ENCODE measurements at places on chromosomes 16 and 17.

GRCh38 chr17:60716766-60717165 lies 39.1 kb downstream of the BCAS3 start:
- DNase-seq, result no peak

DNA sequence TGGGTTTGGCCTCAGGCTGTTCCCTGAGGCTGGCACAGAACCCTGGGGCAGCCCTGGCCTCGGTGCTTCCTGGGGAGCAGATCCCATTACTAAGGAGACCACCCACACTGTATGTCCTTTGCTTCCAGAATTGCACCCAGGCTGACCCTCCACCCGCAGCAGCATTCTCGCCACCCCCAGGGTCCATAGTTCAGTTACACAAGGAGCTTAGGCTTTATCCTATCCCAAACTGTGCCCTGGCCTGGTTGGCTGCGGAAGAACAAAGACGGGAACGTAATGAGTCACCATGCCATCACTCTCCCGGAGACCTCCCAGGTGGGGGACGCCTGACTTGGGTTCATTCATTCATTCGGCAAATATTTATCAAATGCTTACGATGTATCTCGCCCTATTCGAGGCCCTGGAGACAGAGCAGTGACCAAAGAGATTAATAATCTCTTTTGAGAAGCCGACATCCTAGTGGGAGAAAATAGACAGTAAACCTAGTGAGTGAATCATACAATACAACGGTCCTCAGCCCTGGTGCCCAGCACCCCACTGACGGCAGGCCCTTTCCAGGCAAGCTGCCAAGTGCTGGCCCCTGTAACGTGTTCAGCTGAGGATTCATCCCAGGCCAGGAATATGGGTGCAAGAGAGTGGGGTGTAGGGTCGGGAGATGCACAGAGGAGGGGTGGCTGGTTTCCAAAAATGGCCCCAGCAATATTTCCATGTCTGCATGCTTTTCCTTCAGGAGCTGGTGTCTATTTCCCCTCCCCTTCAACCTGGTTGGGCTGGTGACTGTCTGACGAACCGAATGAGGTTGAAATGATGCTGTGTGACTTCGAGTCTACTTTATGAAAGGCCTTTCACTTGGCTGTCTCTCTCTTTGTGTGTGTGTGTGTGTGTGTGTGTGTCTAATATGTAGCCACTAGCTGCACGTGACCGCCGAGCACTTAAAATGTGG lies 134.2 kb downstream of the MGAT5B start:
- no peak for DNase-seq

DNA sequence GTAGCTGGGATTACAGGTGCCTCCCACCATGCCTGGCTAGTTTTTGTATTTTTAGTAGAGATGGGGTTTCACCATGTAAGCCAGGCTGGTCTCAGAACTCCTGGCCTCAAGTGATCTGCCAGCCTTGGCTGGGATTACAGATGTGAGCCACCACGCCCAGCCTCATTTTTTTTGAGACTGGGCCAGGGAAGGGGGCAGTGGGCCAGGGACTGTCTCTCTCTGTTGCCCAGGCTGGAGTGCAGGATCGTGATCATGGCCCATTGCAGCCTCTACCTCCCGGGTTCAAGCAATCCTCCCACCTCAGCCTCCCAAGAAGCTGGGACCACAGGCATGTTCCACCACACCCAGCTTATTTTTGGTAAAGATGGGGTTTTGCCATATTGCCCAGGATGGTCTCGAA lies 16.0 kb downstream of the RSL1D1 start:
- DNase-seq, result no peak

- no peak for DNase-seq
These were observed 172.4 kb downstream of the ABCA8 start for GRCh38 chr17:68782789-68783188.

GRCh38 chr16:89166696-89167424 lies 4.7 kb upstream of the CDH15 start:
- DNase-seq, result peak; percentile 40

DNA sequence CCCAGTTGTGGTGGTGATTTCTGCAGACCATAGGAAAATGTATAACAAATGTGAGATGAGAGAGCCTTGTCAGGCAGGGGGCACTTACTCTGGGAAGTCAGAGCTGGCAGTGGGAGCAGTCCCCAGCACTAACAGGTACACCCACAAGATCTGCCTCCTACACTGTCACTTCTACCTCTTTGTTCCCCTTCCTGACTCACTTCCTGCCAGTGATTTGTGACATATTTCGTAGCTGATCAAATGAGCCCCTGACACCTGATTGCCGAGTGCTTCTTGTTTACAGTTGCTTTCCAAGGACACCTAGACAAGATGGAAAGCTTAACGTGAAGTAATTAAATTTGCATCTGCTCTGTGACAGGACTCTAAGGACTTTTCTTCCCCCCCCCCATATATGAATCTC lies 40.5 kb downstream of the FTO start:
- peak; percentile 24 for DNase-seq

GRCh38 chr17:59494757-59495368 lies 70.5 kb upstream of the DHX40 start:
- no peak for DNase-seq

GRCh38 chr16:4323071-4323844 lies 7.4 kb downstream of the GLIS2 start:
- DNase-seq, result no peak

DNA sequence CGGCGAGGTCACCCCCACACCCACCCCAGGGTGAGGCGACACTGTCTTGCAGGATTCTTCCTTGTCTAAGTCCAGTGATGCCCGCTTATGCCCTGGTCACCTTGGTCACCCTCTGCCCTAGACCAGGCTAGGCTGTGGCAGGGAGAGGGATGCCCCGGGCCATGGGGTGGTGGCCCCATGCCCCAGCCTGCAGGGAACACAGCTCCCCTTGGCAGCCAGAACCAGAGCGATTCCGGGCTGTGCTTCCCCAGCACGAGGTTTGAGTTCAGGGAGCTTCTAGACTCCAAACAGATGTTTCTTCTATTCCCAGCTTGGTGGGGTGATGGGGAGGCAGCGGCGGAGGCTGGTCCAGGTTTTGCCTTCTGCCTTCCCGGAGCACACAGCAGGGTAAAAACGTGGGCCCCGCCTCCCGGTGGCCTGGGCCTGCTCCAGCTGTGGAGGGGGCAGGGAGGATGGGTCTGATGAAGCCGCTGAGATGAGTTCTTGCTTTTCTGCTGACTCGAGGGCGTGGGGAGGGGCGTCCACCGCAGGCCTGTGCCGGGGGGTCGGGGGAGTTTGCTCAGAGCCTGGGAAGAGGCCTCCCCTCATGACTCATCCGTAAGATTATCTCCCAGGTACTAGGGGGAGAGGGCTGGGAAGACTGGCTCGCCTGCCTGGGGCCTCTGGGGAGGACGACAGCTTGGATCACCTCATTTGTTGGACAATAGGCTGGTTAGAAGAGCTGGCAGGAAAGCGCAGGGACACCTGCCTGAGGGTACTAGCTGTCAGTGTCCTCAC lies 15.4 kb downstream of the SMTNL2 start:
- no peak for DNase-seq

DNA sequence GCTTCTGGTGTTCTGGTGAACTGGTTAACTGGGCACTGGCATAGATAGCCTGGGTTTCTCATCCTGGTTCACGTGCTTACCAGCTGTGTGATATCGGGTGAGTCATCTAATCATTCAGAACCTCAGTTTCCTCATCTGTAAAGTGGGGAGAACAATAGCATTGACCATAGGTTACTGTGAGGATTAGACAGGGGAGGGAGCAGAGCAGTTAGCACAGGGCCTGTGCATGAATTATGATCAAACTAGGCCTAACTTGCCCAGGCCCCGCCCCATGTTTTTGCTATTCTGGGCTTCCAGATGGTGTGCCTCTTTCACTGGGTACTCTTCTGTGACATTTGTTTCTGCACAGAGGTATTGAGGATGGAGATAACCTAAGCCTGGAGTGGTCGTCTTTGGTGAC lies 4.6 kb upstream of the KLHL36 start:
- no peak for DNase-seq

DNA sequence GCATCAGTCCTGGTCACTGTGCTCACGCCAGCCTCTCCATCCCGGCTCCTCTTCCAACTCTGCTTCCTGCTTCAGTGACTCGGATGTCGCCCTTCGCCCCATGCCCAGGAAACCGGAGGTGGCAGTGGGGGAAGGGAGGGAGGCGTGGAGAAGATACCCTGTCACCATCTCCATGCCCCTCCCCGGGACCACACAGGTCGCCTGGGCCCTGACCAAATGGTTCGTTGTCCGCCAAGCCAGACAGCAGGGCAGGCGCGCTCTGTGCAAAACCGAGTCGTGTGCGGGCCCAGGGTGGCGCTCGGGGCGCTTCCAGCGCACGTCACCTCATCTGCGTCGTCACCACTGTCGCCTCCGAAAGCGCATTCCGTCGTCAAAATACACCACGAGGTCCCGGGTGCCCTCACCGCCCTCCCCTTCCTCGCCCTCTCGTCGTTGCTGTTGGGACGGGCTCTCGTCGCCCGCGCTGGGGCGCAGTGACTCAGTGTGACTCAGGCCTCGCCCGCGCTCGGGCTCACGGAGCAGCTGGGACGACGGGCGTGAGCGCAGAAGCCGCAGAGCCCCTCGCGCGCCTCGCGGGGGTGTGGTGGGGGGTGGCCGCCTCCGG lies 39.2 kb downstream of the ZNF778 start:
- DNase-seq, result peak; percentile 62

DNA sequence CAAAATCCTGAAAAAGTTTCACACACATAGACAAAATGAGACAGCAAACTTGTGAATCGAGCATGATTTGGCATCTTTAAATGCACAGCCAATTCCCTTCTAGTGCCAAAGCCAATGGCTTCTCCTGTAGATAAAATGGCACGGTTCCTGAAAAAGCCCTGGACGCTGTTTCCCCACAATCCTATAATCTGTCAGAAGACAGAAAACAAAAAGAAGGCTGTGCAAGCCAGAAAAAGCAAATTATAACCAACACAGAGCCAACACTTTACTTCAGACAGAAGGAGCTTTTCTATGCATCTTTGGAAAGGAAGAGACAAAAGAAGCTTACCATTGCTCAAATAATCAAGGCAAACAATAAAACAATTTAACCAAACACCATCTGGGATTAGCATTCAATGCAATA lies 23.8 kb downstream of the FAM222B start:
- no peak for DNase-seq

DNA sequence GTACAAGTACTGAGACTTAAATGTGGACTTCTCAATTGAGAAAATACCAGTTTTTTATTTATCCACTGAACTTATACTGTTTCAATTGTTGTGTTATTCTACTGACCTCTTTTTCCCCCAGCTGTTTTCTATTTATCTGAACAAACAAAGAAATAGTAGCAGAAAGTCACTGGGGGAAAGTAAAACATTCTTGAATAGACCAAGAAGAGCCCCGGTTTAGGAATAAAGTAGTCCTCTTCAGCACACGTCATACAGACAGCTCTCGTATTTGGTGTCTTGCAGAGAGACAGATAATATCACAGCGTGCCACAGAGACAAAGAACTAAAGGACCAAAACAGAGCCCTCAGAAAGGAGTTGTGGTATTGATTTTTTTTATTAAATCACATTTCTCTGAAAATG lies 1159.1 kb upstream of the CDH8 start:
- no peak for DNase-seq

- no peak for DNase-seq
These were observed 214.2 kb upstream of the MON1B start for GRCh38 chr16:76976756-76977155.

DNA sequence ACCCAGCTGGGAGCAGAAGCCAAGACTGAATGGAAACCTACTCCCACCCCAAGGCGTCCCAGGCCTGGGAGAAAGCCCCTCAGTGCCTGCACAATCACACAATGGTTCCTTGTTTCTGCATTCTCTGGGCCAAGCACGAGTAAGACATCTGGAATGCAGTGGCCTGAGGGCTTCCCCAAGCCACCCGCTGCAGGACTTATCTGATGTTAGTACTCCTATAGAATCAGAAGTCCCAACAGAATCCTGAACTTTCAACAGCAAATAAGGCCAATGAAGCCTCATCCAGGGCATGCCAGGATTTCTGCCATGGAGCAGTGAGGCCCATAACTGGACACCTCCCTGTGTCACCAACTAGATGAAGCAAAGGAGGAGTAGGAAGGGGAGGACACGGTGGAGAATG lies 28.6 kb downstream of the MYO18A start:
- no peak for DNase-seq

DNA sequence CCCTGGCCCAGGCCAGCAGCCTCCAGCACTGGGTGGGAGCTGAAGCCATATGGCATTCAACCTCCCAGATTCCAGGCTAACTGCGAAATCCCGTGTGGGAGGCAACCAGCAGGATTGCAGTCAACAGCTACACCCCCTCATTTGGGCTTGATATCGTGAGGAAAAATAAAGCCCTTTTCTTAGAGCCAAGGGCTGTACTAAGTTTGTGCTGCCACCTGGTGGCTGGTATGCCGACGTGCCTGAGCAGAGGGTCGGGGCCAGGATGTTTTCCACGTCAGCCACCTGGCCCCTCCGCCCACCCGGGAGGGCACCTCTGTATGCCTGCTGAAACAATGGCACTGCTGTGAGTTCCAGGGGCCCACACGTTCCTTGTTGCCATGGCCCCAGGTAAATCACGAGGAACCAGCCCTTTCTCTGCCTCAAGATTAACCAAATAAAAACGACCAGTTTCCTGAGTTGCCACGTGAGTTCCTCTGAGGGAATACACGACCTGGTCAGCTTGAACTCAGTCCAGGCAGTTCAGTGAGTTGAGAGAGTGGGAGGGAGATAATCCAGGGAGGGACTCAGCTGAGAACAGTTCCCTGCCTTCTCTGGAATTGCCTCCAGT lies 9.0 kb downstream of the TMEM98 start:
- DNase-seq, result peak; percentile 64

DNA sequence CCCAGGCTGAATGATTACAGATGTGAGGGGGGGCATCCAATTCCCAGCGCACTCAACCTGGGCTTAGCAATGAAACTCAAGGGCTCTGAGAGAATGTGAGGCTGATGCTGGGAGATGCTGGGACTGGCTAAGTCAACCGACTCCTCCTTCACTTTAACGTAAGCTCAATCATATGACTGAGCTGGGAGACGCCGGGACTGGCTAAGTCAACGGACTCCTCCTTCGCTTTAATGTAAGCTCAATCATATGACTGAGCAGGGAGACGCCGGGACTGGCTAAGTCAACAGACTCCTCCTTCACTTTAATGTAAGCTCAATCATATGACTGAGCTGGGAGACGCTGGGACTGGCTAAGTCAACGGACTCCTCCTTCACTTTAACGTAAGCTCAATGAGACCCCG lies 179.4 kb downstream of the VPS53 start:
- peak; percentile 93 for DNase-seq

GRCh38 chr17:83152745-83153611 lies 73.6 kb downstream of the METRNL start:
- no peak for DNase-seq

- DNase-seq, result no peak
These were observed 23.9 kb upstream of the AATK start for GRCh38 chr17:81189670-81190530.

GRCh38 chr16:54034684-54035083 lies 251.9 kb downstream of the IRX3 start:
- DNase-seq, result peak; percentile 58

- DNase-seq, result peak; percentile 76
These were observed 30.3 kb upstream of the CDC42EP4 start for GRCh38 chr17:73342050-73342522.

DNA sequence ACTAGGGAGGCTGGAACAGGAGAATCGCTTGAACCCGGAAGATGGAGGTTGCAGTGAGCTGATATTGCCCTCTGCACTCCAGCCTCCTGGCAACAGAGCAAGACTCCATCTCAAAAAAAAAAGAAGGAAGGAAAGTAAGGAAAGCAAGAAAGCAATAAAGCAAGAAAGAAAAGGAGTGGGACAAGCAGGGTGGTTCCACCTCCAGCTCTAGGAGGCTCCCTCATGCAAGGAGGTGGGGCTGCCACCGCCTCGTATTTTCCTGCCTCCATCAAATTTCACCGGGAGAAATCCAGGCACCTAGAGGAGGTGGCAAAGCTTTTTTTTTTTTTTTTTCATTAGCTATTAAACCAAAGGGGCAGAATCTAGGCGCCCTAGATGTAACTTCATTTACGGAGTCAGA lies 1.0 kb downstream of the CYB561 start:
- DNase-seq, result no peak
